ENCODE measurements at places on chromosomes 7 and 10. TPM values are rescaled to one million over a fixed set of nuclear protein-coding genes. Genes with fewer than 3 reads are reported as not detected.

GRCh38 chr10:104267721-104268404 lies 1.1 kb upstream of the GSTO2 start:
- no peak for DNase-seq

GRCh38 chr7:120060281-120060680 lies 212.7 kb upstream of the KCND2 start:
- no peak for DNase-seq

GRCh38 chr10:14092799-14093198 lies 237.9 kb downstream of the FRMD4A start:
- DNase-seq: no peak

- DNase-seq: peak; percentile 40
These were observed 10.5 kb upstream of the MTPAP start for GRCh38 chr10:30359373-30360206.

Gene SPDYE9
- total RNA-seq: not detected

DNA sequence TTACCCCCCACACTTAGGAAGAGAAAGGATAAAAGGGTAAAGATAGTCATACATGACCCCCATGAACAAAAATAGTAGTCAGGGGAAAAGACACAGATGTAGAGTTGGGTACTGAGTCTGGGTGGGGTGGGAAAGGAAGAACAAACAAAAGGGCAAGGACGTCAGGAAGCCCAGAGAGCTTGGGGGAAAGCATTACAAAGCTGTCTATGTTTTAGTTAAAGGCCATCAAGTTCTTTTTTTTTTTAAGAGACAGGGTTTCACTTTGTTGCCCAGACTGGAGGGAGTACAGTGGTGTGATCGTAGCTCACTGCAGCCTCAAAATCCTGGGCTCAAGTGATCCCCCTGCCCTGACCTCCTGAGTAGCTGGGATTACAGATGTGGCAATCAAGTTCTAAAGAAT lies 98.4 kb upstream of the PDLIM1 start:
- DNase-seq: no peak

Measured in heart right ventricle (tissue), 16 donors.